Fibroblast of villous mesenchyme (primary cell): ENCODE measurements at places on chromosomes 2 and 18.
A peak's percentile ranks its signal among the peaks of the same experiment; 100 is the strongest.

DNA sequence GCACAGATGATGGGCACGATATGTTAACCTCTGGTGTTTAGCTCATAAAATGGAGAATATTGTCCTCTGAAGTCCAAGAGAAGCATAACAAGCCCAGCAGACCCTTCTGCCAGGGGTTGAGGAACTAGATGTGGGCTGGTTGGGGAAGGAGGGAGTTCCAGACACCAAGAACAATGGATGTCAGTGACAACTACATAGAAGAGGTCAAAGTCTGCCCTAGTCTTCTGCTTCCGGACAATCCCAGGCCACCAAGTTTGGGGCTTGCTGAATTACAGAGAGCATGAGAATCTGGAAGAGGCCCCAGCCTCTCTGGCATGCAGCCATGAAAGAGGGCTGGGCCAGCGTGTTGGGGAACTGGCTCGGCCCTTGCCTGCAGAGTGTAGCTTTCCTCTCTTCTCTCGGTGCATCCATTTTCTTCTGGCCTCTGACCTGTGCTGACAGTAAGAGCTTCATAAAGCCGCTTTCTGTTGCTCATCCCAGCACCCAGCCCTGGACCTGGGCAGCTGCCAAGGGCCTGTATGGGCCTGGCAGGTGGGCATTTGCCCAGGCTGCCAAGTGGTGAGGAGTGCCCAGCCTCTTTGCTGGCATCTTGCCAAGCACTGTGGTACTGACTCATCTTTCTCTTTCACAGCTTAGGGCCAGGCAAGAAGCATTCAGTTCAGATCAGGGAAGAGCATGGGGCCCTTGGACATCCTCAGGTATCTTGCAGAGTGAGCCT is 14.6 kb upstream of the LAPTM4A start:
- DNase-seq = peak; percentile 69

DNA sequence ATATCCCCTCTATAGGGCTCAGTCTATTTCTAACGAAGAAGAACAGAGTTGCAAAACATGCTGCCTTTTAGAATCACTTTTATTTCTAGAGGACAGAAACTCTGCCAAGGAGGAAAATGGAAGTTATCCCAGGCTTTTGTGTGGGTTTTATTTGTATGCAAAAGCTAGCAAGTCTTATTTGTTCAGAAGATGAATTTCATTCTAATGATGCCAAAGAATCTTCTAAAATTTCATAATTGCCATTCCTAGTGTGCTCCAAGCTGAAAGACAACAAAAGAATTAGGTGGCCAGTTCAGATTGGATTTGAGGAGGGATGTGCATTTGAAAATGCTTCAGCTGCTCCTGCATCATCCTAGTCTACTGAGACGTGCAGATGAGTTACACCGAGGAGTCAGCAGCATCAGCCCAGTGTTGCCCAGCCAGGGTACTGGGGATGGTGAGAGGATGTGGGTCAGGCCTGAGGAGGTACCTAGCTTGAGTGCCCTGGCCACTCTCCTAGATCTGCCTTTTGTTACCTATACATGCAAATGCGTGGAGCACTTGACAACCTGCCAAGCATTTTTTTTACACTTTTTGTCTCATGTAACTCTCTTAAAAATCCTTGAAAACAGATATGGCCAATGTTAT is 80.1 kb downstream of the KCNS3 start:
- no peak for DNase-seq

- no peak for DNase-seq
Measured at GRCh38 chr18:9809697-9810096, 76.1 kb upstream of the TXNDC2 start.

GRCh38 chr2:58870704-58871103 is 629.6 kb upstream of the FANCL start:
- peak; percentile 3 for DNase-seq

GRCh38 chr2:143526498-143526897 is 397.3 kb downstream of the ARHGAP15 start:
- peak; percentile 12 for DNase-seq

GRCh38 chr18:1147730-1148129 is 243.1 kb downstream of the ADCYAP1 start:
- DNase-seq = no peak

GRCh38 chr18:23357996-23358594 is 95.0 kb upstream of the RIOK3 start:
- no peak for DNase-seq

DNA sequence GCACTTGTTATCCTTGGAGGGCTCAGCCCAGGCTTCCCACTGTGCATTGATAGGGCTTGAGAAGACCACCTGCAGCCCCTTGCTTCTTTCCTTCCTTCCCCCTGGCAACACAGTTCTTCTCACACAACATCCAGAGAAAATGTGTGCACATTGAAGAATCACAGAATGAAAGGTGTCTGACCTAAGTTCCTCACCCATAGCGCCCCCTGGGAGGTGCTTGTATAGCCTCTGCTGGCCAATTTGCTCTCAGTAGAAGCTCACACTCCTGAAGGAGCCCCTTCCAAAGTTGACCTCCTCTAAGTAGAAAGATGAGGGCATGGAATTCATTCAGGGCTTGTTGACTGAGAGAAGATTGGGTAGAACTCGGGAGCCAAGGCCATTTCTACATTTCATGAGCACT is 758.4 kb upstream of the KLHL29 start:
- DNase-seq = no peak

- DNase-seq = no peak
Measured at GRCh38 chr2:231816327-231817026, 30.2 kb downstream of the COPS7B start.

DNA sequence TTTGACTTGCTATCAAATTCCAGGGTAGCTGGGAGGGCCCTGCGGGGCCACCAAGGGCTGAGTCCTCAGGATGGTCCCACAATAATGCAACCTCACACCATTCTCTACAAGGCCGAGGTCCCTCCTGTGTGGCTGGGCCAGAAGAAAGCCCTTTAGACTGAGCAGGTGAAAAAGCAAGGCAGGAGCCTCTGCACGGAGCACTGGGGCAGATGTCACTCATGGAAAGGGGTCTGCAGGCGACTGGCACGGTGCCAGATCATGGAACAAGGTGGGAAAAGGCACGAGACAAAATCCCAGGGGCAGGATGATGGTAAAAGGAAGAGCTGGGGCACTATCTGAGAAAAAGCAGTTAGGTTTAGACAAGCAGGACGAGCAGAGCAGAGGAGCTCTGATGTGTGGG is 16.1 kb downstream of the HJURP start:
- DNase-seq = no peak

GRCh38 chr2:143730155-143730952 is 601.1 kb downstream of the ARHGAP15 start:
- no peak for DNase-seq

- DNase-seq = no peak
Measured at GRCh38 chr18:58808349-58808748, 56.3 kb upstream of the ZNF532 start.

GRCh38 chr2:199055336-199055735 is 402.4 kb downstream of the SATB2 start:
- DNase-seq = peak; percentile 12

GRCh38 chr2:183623227-183623626 is 499.0 kb downstream of the NUP35 start:
- DNase-seq = no peak
